ENCODE measurements at places on chromosomes 7 and 10. TPM values are rescaled to one million over a fixed set of nuclear protein-coding genes. Genes with fewer than 3 reads are reported as not detected.

TMEM236 gene
- 57.4 TPM for total RNA-seq

STEAP1B gene
- total RNA-seq, result 0.30 TPM

AKR1C2 gene
- total RNA-seq, result 8.5 TPM

PTN gene
- 1.8 TPM for total RNA-seq

GRCh38 chr10:28984431-28984830 lies 304.4 kb upstream of the LYZL1 start:
- H3K27ac ChIP-seq, result no peak overlapping the region
- no peaks in the 10 kb centered on the region for H3K27me3 ChIP-seq
- no peaks in the 10 kb centered on the region for H3K4me1 ChIP-seq
- H3K36me3 ChIP-seq, result no peaks in the 10 kb centered on the region
- H3K4me3 ChIP-seq, result no peak overlapping the region
- peak; percentile 60 for DNase-seq

DNA sequence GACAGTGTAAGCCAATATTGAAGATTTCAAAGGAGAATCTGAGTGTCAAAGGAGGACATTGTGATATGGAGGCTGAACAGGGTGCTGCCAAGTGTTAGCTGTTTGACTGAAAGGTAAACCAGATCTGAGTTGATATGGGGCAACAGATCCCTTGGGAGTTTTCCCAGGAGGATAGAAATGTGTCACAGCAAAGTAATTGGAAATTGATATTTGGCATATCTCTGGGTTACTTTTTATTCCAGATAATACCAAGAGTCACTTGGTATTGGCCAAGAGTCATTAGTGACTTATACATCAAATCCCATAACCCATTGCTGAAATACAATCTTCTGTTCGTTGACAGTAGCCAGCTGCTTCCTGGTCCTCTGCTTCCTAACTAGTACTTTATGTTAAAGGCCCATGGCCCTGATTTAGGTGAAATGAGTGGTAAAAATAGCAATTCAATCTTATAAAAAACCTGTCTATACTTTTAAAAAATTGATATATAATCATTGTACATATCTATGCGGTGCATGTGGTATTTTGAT lies 922.9 kb downstream of the LRMDA start:
- H3K4me3 ChIP-seq, result no peak overlapping the region
- no peak for DNase-seq
- H3K36me3 ChIP-seq, result no peaks in the 10 kb centered on the region
- H3K4me1 ChIP-seq, result no peaks in the 10 kb centered on the region

GRCh38 chr10:103759100-103759781 lies 96.1 kb downstream of the SH3PXD2A start:
- no peaks in the 10 kb centered on the region for H3K36me3 ChIP-seq
- H3K27ac ChIP-seq, result peak overlapping the region; percentile 70
- no peaks in the 10 kb centered on the region for H3K27me3 ChIP-seq
- H3K4me3 ChIP-seq, result no peak overlapping the region

DNA sequence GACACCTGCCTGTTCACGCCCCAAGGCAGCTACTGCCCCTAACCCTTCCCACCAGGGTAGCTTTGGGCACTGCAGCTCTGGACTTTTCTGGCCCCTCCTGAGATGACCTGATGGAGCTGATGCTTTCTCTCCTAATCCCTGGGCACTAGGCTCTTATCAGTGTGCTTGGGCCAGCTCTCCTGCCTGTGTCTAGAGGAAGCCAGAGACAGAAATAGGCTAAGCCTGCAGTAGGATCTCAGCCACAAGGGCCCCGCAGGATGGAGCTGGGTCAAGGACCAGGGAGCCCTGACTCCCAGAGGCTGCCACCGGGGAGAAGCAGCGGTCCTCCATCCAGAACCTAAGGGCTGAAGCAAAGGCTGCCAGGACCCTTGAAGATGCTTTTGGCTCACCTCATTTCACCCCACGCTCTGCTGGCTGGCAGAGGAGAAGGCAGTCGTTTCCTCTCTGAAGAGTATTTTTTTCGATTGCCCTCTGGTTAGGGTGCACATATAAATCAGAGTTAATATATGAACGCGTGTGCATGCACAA lies 580.8 kb downstream of the GALNT17 start:
- no peaks in the 10 kb centered on the region for H3K4me1 ChIP-seq
- DNase-seq, result no peak
- no peak overlapping the region for H3K27ac ChIP-seq
- no peak overlapping the region for H3K4me3 ChIP-seq

DNA sequence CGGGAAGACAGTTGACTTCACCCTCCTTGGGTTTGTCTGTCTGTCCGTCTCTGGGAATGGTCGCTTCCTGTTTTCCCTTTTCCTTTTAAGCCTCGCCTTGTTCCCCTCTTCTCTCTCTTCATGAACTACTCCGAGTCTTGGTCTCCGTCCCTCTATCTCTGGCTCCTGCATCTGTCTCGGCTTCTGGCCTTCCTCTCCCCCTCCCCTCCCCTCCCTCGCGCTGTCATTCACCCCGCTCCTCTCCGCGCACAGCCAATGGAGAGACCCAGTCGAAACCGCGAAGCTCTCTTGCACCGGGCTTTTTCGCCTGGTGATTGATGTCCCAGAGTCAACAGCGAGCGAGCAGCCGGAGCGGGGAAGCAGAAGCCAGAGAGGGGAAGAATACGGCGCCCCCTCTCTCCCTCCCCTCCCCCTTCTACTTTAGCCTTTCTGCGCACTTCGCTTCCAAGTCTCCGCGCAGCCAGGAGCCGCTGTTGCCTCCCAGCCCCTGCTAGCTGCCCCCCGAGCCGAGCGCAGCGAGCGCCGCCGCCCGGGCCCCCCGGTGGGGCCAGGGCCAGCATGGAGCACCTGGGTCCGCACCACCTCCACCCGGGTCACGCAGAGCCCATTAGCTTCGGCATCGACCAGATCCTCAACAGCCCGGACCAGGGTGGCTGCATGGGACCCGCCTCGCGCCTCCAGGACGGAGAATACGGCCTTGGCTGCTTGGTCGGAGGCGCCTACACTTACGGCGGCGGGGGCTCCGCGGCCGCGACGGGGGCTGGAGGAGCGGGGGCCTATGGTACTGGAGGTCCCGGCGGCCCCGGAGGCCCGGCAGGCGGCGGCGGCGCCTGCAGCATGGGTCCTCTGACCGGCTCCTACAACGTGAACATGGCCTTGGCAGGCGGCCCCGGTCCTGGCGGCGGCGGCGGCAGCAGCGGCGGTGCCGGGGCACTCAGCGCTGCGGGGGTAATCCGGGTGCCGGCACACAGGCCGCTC lies at the start of gene TLX1:
Gene TLX1, plus strand, starts transcription at position 317 of the 978 bp plus-strand sequence. Its CDS starts 242 bp downstream, at position 559.
- no peaks in the 10 kb centered on the region for H3K36me3 ChIP-seq
- H3K4me3 ChIP-seq, result peak within 1 kb of the TSS; percentile 6
- H3K27ac ChIP-seq, result no peak within 1 kb of the TSS
- H3K4me1 ChIP-seq, result peaks cover 4% of the 10 kb centered on the region
- DNase-seq, result no peak

DNA sequence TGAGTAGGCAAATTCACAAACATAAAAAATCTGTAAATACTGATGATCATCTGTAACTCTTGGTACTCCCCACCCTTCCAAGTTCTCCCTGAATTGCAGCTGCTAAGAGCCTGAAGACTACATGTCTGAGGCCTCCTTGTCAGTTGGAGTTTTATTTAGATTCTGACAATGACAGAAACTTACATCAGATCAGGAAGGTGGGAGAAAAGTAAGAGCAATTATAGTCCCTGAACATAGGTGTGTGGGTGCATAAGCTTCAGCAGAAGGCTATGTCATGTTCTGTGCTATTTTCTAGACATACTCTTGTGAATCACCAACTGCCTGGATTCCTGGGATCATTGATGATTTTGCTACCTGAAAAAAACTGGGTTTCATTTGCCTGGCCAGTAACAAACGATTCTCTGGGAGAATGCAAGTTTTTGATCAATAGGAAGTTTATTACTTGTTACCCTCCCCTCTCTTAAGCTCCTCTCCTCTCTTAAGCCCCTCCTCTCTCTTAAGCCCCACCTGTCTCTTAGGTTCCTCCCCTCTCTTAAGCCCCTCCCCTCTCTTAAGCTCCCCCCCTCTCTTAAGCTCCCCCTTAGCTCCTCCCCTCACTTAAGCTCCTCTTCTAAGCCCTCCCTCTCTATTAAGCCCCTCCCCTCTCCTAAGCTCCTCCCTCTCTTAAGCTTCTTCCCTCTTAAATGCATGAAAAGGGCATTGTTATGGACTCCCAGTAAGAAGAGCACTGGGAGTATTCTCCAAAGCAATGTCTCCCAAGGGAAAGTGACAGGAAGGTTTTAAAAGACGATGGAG lies 1183.4 kb upstream of the AUTS2 start:
- no peak overlapping the region for H3K27ac ChIP-seq
- no peaks in the 10 kb centered on the region for H3K36me3 ChIP-seq
- no peak overlapping the region for H3K4me3 ChIP-seq
- no peak for DNase-seq
- no peaks in the 10 kb centered on the region for H3K4me1 ChIP-seq

GRCh38 chr10:60605476-60605875 lies 172.8 kb upstream of the CDK1 start:
- H3K4me1 ChIP-seq, result no peaks in the 10 kb centered on the region
- no peak overlapping the region for H3K27ac ChIP-seq
- no peak for DNase-seq
- no peaks in the 10 kb centered on the region for H3K27me3 ChIP-seq

DNA sequence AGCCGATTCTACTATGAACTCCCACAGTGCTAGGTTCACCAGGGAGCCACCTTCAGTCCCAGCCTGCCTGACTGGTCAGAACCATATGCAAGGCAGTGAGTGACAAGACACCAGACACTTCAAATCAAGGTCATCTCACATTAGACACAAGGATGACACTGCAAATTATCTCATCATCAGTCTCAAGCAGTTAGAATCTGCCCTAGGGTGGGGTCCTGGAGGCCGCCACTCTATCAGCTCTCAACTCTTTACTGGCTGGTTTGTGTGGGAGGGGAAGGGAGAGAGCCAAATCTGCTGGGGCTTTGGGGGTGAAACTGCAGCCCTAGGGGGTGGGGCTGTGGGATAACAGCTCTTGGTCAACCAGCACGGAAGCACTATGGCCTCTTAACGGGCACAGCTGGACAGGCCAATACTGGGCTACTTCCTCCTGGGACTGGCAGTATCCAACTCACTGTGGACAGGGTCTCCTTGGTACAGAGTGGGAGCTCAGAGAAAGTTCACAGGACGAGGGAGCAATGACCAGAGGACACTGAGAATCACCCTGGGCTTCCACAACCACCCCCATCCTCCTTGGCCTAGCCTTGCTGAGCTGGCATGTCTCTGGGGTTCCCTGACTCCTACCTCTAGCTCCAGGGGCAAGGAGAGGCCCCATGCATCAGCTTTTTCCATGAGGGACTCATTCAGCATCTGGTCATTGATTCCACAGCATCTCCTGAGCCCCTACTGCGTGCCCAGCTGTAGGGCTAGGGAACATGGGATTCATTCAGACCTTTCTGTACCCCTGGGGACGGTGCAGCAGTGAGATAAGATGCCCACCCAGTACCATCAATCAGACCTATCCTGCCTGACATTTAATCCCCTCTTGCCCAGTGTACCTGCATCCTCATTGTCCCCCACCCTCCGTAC lies 5.4 kb downstream of the GPRIN2 start:
- H3K27me3 ChIP-seq, result peaks cover 6% of the 10 kb centered on the region
- no peak overlapping the region for H3K4me3 ChIP-seq
- peaks cover 19% of the 10 kb centered on the region for H3K4me1 ChIP-seq
- no peaks in the 10 kb centered on the region for H3K36me3 ChIP-seq
- no peak for DNase-seq

- H3K36me3 ChIP-seq, result no peaks in the 10 kb centered on the region
- no peak overlapping the region for H3K27ac ChIP-seq
- no peak for DNase-seq
- H3K27me3 ChIP-seq, result no peaks in the 10 kb centered on the region
- no peak overlapping the region for H3K4me3 ChIP-seq
- no peaks in the 10 kb centered on the region for H3K4me1 ChIP-seq
Measured at GRCh38 chr7:84364708-84365107, 170.1 kb upstream of the SEMA3A start.

DNA sequence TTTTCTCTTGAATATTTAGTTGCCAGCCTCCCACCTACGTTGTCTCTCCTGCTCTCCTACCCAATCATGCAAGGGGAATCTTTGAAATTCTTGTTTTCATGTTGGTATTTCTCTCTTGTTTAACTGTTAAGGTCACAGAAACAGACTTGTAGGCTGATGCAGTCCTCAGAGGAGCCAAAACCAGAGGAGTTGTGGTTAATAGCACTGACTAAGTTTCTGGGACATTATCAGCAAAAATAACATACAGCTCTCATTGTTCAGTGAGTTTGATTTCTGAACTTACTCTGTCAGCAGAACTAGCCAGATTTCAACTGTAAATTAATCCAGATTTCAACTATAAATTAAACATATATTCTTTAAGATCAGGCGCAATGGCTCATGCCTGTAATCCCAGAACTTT lies 11.1 kb upstream of the CUL1 start:
- H3K36me3 ChIP-seq, result no peaks in the 10 kb centered on the region

- no peaks in the 10 kb centered on the region for H3K27me3 ChIP-seq
- no peak overlapping the region for H3K4me3 ChIP-seq
- DNase-seq, result no peak
- H3K4me1 ChIP-seq, result no peaks in the 10 kb centered on the region
- H3K36me3 ChIP-seq, result no peaks in the 10 kb centered on the region
Measured at GRCh38 chr7:24442170-24442777, 131.0 kb upstream of the PALS2 start.

DNA sequence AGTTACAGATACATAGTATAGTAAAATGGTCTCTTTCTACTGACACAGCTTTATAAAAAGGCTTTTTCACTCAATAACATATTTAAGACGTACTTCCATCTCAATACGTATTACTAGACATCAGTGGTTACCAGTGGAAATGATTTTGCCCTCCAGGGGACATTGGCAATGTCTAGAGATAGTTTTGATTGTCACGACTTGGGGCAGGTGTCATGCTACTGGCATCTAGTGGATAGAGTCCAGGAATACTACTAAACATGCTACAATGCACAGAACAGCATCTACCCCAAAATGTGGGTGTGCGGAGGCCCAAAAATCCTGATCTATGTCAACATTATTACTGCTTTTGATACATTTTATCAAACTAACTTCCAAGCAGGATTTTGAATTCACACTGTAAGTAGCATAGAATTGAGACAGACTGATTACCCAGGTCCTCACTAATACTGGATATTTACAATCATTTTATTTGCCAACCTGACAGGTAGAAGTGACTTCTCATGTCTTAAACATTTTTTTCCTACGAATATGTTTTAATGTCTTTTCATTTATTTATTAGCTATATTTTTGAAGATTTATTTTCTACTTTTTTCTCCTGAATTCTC lies 53.8 kb downstream of the HGF start:
- DNase-seq, result no peak
- H3K36me3 ChIP-seq, result no peaks in the 10 kb centered on the region
- no peak overlapping the region for H3K27ac ChIP-seq
- no peaks in the 10 kb centered on the region for H3K27me3 ChIP-seq
- H3K4me1 ChIP-seq, result no peaks in the 10 kb centered on the region
- no peak overlapping the region for H3K4me3 ChIP-seq

All from colonic mucosa (tissue), 4 donors.